Globus pallidus (tissue), 1 donor: ENCODE measurements at places on chromosomes 13 and 19.
A peak's percentile ranks its signal among the peaks of the same experiment; 100 is the strongest.

GRCh38 chr13:67509018-67509417 is 278.9 kb upstream of the PCDH9 start:
- no peak for DNase-seq

GRCh38 chr19:42628411-42629140 is 33.9 kb upstream of the CEACAM8 start:
- DNase-seq = no peak

- no peak for DNase-seq
These were observed 3.3 kb upstream of the KLK11 start for GRCh38 chr19:51029718-51030117.

- peak; percentile 58 for DNase-seq
These were observed 1.4 kb downstream of the UHRF1 start for GRCh38 chr19:4910594-4911281.

DNA sequence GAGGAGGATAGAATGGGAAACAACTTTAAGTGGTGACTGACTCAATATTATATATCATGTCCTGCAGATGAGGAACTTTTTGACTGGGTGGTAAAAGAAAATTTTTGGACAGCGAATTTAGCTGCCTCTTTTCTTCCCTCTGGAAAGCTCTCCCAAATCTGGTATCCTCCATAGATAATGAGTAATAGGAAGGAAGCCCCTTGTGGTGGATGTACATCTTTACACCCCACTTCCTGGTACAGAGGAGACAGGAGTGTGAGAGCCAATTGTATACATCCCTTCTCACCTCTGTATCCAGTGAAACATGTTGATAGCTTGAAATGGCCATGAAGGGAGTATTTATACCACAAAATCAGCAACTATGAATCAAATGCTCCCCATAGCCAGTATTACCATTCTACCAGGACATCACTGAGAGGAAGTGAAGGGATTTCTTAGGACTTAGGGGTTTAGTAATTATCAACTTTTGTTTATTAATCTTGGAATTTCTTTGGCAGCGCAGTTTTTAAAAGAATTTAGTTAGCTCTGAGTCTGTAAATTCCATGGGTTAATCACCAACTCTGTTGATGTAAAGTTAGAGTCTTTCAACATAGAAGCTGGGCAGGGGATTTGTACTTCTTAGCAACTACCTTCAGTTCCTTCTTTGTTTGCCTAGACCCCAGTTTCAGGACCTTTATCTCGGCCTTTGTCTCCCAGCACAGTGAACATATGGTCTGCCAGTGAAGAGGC is 17.0 kb upstream of the TDRD3 start:
- DNase-seq = no peak

DNA sequence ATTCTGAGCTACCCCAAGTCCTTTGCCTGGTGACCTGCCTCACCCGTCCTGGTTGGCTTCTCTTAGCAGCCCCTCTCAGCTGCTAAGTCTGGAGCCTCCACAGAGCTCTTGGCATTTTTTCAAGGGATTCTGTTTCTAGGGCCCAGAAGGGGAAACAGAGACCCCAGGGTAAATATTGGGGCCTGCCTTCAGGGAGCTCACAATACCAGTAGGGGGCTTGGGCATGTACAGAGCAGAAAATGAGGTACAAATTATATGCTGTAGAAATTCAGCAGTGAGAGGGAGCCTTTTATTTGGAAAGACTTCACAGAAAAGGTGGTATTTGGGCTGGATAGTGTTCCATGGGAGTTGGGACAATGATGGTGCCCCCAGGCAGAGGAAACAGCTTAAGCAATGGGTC is 3.7 kb downstream of the SAMD4B start:
- no peak for DNase-seq

DNA sequence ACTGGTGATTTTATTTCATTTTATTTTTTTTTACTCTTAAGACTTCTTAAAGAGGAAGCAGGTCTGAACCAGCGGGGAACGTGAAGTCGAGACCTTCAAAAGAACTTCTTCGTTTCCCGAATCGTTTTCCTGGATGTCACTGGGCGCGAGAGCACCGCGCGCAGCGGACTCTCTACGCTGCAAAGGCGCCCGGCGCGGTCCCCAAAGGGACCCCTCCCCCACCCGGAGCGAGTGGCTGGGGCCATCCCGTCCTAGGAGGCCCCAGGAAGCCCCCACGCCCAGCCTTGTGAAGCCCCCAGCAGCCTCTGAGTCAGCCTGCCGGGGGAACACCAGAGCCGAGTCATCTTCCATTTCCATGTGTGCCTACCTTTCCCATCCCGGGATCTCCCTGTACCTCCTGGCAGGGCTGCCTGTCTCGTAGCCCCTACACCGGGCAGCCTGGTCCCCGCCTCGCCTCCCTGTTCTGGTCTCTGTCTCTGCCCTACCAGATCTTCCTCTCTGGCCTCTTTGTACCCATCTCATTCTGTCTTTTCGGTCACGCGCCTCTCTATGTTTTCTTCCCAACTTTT is 608 bp downstream of the CD70 start:
- no peak for DNase-seq

DNA sequence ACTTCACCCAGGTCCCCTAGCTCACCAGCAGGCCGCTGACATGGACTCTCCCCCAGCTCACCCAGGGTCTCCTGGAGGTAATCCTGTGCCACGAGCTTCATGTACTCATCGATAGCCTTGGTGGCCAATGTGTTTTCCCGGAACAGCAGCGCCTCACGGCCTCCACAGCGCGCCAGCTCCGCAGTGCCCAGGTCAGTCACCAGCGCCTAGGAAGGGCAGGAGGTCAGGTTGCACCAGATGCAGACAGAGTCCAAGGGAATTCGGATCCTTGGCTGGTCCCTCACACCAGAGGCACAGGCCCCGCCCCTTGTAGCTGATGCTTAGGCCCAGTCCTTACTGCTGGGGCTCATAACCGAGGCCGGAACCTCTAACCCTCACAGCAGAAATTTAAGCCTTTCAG is 6.7 kb upstream of the WIZ start:
- no peak for DNase-seq

DNA sequence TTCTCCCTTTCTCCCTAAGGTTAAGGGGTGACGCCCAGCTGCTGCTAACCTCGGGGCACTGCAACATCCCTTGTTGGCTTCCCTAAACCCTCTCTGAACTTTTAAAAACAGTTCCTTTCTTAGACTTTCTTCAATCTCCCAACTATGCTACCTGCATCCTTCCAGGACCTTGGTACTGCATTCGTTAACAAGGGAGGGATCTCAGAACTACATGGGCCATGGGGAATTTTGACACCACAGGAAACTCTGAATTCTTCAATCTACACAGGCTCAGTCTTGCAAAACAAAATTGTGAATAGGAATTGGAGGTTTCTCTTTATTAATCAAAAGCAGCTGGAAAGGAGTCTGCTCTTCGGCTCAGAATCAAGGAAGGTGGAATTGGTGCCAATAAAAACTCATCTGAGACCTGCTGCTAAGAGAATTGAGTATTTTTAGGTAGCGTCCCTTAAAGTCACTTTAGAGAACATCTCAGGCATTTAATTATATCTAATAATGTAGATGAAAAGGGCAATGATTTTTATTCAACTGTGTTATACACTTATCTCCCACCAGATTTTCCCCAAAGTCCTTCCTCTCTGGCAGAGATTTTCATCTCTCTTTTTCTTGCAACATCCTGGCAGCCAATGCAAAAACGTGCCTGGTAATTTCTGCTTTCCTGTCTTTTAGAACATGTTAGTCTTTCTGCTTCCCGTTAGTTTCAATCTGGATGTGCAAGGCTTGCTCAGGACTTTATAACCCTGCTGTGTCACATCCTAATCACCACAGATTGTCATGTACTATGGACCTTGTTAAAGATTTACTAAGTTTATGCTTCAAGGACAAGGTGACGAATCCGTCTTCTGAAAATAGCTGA is 69.1 kb upstream of the SLC15A1 start:
- no peak for DNase-seq

DNA sequence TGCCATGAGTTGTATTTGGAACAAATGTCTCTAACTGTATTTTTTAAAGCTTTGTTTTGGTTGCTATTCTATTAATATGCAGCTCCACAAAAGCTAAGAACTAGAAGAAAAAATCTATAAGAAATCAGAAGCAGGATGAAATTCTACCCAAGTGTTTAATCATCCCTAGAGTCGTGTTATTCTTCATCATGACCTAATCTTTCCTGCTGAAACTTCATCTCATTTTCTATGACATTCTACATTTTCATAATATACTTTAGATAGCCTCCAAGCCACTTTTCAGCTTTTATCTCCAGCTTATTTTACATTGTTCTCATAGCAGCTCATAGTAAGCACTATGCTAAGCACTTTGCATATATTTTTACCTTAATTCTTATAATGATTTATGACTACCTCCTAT is 302.8 kb downstream of the FOXO1 start:
- no peak for DNase-seq

DNA sequence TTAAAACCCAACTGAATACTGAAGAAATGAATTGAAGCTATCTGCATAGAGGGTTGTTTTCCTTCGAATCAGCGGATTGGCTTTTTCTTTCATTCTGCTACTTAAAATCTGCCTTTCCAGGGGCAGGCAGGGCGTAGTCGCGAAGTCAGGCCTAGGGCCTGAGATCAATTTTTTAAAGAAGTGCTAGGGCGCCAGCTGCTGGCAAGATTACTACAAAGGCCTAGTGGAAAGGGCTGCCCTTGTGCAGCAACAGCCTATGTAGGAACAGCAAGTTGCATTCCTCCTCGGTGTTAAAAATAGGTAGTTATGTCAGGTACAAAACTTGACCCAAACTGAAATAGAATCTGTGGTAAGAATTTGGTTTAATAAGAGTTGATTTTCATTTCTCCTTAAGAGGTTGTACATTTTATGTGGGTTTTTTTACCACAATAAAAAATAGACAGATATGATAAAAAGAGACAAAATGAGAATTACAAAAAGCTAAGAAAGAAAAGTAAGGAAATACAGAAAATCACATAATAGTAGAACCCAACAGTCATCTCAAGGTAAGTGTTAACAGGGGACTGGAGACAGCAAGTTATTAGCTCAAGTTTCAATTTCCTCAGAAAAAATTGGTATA is 9.5 kb upstream of the URAD start:
- DNase-seq = peak; percentile 17

DNA sequence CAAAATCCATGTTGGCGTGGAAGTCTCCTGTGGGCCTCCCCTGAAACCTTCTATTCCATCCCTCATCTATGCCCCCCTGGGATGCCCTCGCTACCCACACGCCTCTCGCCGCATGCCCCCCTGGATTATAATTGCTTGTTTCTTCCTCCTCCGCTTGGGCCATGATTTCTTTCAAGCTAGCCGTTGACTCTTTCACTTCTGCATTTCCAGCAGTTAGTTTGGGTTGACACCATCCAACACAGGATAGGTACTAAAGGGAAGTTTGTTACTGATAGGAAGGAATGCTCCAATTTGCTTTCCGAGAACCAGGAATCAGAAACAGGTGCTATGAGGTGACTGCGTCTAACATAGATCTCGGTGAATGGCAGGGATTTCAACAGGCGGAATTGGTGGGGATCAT is 7.7 kb upstream of the SLC25A15 start:
- DNase-seq = no peak

GRCh38 chr19:15584095-15584494 is 30.9 kb upstream of the CYP4F8 start:
- DNase-seq = no peak

GRCh38 chr13:73870970-73871935 is 263.0 kb downstream of the KLF12 start:
- no peak for DNase-seq
